Hepatocyte (in vitro differentiated cells): ENCODE measurements at places on chromosomes 5 and 9. TPM values are rescaled to one million over a fixed set of nuclear protein-coding genes. Genes with fewer than 3 reads are reported as not detected.

WNK2 gene
- 6.2 and 8.9 TPM in 2 replicates for total RNA-seq

CDX1 gene
- 54.6 and 58.2 TPM in 2 replicates for total RNA-seq

RAB3C gene
- 3.9 and 5.2 TPM in 2 replicates for total RNA-seq

SPINK7 gene
- total RNA-seq, result not detected in 2 replicates

DNAI1 gene
- total RNA-seq, result 0.57 TPM in 1 of 2 replicates, not detected in the other

TPPP gene
- total RNA-seq, result 1.6 and 2.0 TPM in 2 replicates

FAM151B gene
- 2.7 and 5.3 TPM in 2 replicates for total RNA-seq

FOXD4L4 gene
- 0.12 TPM in 1 of 2 replicates, not detected in the other for total RNA-seq

MYO10 gene
- 32.3 and 33.7 TPM in 2 replicates for total RNA-seq

GTF2H2C gene
- total RNA-seq, result 51.9 and 55.1 TPM in 2 replicates

GRCh38 chr5:66875315-66875714 lies 279.1 kb downstream of the MAST4 start:
- no peak for DNase-seq

DNA sequence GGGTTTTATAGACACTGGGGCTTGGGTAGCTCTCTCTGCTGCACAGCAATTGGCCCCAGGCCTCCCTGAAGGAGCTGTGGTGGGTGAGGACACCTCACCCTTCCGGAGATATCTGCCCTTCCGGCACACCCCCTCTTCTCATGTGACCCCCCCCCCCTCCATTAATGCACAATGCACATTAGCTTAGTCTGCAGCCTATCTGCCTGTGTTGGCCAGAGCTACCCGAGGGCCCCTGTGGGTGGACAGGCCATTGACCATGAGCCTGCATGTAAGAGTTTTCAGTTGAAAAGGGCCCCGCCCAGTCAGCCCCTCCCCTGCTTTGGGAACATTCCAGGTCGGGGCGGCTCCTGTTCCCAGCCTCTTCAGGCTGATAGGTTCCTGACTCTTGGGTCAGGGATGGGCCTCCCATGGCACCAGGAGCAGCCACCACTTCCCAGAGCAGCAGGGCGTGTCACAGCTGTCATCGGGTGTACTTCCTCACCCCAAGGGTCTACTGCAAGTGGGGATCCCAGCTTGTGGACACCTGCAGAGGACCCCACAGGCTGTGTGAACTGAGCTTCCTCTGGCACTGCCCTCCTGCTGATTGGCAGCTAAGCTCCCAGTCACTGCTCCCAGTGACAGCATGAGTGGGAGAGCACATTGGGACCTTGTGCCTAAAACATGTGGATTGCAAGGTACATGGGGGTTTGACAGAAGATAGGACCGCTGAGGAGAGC lies 17.8 kb downstream of the PHF2 start:
- peak; percentile 60 for DNase-seq

DNA sequence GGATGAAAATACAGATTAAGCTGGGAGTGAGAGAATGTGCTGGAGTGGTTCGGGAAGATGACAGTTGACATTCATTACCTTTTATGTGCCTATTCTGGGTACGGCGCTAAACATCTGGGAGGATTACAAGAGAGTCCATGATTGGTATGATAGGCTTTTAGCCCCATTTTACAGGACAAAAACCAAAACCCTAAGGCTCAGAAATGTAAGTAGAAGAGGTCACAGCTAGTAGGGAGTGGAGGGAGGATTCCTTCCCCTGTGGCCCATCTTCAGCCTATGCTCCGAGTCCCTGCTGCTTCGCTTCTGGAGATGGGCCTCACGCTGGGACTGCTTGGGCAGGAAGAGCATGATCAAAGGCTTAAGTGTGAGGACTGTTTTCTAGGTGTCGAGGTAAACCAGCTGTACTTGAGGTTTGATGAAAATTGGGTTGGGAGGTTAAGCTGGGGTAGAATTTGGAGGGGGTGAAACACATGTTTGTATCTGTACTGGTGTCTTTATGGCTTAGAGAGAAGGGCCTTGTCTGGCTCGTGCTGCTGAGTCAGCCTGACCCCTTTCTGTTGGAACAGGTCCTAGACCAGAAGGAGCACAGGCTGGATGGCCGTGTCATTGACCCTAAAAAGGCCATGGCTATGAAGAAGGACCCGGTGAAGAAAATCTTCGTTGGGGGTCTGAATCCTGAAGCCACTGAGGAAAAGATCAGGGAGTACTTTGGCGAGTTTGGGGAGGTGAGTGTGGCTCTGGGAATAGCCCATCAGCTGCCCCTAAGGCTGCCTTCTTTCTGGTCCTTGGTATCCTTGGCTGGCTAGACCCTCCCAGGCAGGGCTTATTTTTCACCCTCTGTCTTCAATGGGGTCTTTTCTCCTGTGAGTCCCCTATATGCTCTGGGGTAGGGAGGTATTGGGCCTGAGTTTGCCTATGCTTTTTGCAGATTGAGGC lies 2.1 kb downstream of the HNRNPAB start:
- no peak for DNase-seq

DNA sequence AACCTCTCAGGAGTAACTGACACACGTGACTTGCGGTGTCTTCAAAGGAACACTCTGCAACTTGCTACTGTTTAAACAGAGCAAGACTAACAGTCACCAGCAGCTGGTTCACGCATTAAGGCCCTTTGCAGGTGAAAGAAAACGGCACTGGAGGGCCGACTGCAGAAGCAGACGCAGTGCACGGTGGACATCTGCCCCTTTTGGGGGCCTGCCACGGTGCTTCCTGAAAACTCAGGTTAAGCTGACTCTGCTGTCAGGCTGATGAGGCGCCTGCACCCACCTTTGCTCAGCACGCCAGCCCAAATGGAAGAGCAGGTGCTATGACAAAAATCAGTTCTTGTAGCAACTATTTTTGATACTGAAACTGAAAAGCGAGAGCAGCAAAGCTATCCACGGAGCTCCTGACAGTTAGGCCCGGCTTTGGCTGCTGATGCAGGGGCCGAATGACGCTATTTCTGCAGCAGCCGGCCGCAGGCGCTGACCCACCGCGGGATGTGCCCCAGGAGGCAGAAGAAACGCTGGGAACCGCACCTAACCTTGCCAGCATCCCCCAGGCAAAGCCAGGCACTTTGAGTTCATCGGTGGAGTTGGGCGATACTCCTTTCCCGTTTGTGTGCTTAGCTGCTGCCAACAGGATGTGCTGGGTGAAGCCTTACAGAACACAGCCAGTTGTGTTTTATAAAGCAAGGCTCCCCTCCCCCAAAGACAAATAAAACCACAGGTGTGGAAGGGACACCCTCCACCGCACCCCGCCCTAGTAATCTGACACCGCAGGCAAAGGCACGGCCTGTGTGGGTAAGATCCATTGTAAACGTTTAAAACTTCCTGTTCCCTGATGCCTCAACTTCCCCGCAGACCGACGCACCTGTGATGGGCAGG lies 21.1 kb upstream of the TERT start:
- peak; percentile 78 for DNase-seq

- no peak for DNase-seq
These were observed 131.5 kb downstream of the MTX3 start for GRCh38 chr5:79859588-79859987.

GRCh38 chr5:96121364-96121763 lies 159.7 kb upstream of the ELL2 start:
- no peak for DNase-seq

DNA sequence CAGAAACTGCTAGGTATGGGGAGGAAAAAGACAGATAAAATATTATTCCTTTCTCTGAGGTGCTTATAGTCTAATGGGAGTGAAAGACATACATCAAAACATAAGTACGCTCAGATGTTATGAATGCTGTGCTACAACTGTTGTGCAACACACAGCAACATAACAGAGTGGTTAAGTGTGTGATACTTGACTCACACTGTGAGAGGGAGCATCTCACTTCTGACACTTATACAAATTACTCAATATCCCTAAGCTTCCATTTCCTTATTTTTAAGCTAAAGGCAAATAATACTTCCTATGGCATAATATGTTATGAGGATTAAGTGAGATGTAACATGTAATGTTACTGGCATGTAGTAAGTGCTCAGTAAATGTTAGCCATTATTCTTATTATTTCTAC lies 110.6 kb upstream of the FER start:
- no peak for DNase-seq

DNA sequence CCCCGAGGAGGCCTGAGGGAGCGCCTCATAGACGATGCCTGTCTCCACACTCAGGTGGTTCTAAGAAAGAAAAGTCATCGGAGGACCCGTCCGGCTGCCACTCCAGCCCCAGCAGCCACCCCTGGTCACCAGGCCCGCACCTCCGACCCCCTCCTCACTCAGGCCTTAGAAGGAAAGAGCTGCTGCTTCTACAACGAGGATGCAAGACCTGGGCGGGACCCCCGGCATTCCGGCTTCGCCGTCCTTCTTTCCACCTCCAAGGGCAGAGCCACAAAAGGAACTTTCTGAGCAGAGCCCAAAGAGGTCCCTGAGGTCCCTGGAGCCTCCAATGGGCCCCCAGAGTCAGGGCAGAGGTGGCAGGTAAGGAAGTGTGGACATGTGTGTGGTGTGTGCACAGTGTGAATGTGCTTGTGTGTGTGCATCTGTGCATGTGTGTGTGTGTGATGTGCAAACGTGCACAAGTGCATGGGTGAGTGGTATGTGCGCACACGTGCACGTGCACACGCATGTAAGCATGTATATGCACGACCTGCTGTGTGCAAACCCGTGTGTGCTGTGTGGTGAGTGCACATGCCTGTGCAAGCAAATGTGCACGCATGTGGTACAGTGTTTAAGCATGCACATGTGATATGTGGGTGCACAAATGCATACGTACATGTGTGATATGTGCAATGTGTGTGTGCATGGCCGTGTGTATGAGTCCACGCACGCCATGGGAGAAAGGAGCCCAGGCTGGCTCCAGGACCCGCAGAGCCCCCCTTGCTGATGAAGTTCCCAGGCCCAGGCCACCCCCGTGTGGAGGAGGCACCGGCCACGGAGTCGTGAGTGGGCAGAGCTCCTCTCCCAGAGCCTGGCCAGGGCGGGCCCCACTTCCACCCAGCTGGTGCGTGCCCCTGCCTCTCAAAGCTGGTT lies 27.7 kb upstream of the TMEM250 start:
- no peak for DNase-seq

GRCh38 chr9:126397056-126397455 lies 70.4 kb downstream of the MVB12B start:
- DNase-seq, result no peak

GRCh38 chr5:5278815-5279381 lies 138.8 kb downstream of the ADAMTS16 start:
- DNase-seq, result no peak

DNA sequence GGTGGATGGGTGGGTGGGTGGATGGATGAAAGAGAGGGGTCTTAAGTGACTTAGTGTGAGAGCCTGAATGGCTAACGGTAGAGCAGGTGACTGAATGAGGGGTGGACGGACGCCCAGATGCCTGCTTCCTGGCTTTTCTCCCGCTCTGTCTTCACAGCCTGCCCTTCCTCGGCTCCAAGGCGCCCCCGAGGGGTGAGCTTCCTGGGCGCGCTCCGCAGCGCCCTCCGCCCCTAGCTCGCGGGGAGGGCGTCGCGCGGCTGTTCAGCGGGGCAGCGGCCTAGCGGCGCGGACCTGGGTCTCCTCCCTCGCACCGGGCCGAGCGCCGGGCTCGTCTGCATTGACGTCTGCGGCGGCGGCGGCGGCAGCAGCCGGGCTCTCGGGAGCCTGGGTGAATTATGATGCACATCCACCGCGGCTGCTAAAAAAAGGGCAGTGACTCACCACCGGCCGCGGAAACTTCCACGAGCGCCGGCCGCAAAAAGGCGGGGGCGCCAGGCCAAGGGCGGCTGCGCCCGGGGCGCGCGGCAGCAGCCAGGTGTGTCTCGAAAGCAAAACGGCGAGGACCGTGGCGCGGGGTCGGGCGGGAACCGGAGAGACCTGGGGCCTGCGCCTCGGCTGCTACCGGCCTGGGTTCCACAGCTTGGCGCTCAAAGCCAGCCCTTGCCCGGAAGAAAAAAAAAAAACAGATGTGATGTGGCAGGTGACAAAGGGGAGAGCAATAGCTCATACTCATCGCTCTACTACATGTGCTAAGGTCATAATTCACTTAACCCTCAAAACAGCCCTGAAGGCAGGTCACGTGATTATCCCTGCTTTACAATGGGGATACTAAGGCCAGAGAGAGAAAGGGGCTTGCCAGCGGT lies 143.0 kb upstream of the ADRA1B start:
- DNase-seq, result peak; percentile 88

- DNase-seq, result no peak
These were observed 166.4 kb upstream of the SPRY4 start for GRCh38 chr5:142491270-142491669.

- peak; percentile 91 for DNase-seq
These were observed at the start of gene TOR4A for GRCh38 chr9:137277329-137278041. TOR4A (plus strand) TSS chr9:137277726; CDS start chr9:137278690, 964 bp downstream.

- DNase-seq, result no peak
These were observed 323.9 kb upstream of the RORB start for GRCh38 chr9:74173284-74173683.

DNA sequence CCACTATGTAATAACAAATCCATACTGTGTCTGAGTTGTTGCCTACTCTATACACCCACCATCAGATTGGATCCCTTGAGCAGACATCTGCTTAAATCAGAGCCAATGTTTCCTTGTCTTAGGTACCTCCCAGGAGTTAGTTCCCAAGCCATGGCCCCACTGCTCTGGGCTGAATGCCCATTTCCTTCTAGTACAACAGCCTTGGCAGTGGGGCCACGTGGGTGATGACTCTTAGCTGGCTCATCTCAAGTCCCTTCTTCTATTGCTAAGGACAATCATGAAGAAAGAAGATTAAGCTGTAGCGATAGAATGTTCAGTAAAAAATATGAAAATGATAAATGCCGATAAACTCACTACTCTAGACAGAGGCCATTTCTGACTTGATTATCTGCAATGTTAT lies 16.6 kb downstream of the PTGR1 start:
- DNase-seq, result no peak

- no peak for DNase-seq
These were observed 79.5 kb upstream of the IL12B start for GRCh38 chr5:159409801-159410200.

- DNase-seq, result no peak
These were observed 45.3 kb upstream of the TTC39B start for GRCh38 chr9:15352306-15352705.

DNA sequence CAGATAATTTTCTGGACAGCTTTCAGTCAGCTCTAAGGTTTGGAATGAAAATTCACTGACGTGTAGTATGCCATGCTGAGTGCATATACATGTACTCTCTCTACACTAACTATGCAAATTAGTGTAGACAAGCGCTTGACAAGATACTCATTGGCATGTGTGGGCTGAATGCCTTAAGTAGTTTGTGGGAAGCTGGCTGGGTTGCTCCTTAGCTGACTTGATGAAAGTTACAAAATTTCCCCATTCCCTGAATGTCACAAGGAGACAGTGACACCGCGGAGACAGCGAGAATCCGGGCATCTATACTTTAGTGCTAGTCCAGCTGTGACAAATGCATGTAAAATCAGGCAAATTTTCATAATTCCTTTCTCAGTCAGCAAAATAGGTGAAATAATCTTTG lies 51.6 kb upstream of the C5orf46 start:
- DNase-seq, result no peak

- no peak for DNase-seq
These were observed 5.7 kb downstream of the NIPBL start for GRCh38 chr5:36882250-36882649.

GRCh38 chr5:156678484-156678883 lies 171.6 kb upstream of the PPP1R2B start:
- no peak for DNase-seq

- DNase-seq, result no peak
These were observed 140.4 kb upstream of the VLDLR start for GRCh38 chr9:2481216-2481615.
